ENCODE measurements at places on chromosomes 12 and 14.

DNA sequence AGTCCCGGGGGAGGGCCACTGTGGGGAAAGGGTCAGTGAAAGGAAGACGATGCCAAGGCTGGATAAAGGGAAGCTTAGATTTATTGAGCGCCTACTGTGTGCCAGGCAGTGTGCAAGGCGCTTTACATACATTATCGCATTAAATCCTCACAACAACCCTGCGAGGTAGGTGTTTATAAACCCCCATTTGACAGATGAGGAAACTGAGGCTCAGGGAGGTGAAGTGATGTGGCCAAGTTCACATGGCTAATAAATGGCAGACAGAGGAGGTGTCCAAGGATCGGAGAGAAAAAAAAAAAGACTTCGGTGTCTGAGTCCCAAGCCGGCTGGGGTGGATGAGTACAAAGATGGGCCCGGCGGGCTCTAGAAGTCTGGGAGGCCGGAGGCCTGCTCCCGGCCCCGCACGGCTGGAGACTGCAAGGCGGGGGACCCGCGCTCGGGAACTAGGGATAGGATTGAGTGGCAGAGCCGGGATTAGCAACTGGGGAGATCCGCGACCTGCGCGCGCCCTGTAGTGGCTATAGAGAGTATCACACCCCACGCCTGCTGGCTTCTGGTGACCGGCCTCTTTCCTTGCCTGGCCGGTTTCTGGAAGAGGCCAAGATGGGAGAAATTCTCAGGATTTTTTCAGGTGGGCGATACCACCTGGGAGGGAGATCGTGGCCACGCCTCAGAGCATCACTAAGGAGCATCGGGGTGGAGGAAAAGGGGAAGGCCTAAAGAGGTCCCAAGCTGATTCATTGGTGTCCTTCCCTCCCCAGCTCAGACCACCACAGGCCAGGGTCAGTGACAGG is 3.9 kb downstream of the DDN start:
- DNase-seq, result peak; percentile 63

DNA sequence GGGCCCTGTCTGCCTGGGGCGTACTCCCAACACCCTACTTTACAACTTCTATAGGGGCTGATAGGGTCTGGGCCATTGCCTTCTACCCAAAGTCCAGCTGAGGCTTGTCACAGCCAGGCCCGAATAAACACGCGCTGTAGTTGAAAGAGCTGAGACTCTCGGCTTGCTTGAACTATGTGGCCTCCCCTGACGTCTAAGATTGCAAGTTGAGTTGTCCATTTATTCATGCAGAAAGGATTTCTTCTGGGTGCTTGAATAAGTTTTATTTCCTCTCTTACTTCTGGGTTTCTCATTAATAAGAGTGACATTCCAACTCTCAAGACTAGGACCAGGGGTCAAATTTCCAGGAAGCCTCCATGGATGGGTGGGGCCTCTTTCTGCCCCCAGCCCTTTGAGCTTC is 74.4 kb upstream of the VRK1 start:
- DNase-seq, result no peak

- no peak for DNase-seq
Measured at GRCh38 chr14:100370003-100370402, 46.9 kb downstream of the SLC25A47 start.

DNA sequence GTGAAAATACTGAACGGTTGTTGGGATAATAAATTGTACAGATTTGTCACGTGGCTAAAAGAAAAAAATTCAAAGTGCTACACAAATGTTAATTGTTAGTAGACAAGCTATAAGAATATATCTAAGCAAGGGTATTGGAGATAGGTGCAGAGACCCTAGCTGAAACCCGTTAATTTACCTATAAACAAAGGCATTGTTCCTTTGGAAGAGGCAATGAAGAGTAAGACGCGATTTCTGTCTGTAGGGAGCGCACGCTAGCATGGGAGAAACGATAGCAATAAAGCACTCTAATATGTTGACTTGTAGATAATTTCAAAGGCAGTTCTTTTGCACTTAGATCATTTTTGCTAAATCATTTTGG is 565 bp downstream of the CCDC77 start:
- DNase-seq, result peak; percentile 35

DNA sequence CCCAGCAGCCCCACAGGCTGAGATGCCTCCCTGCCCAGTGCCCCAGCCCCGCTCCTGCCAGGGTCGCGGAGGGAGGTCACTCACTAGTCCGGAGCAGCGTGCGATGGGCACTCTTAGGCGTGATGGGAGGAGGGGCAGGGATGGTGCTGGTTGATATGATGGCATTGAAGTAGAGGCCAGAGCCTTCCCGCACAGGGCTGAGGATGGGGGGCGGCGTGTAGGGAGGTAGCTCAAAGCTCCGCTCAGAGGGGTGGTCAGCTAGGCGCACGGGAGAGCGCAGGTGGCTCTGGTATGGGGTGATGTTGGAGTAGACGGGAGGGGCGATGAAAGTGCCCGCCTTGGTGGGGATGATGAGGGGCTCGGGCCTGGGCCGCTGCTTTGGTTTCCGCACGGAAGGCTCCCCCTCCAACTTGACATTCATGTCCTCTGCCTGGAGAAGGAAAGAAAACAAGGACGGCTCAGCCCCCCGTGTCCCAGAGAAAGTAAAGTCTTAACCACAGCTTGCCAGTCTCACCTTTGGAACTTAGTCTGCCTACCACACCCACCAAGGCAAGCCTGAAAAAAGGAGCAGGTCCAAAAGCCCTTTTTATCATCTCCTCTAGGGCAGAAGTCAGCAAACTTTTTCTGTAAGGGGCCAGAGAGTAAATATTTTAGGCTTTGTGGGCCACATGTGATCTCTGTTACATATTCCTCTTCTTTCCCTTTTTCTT is 15.5 kb upstream of the PNMA1 start:
- DNase-seq, result no peak

DNA sequence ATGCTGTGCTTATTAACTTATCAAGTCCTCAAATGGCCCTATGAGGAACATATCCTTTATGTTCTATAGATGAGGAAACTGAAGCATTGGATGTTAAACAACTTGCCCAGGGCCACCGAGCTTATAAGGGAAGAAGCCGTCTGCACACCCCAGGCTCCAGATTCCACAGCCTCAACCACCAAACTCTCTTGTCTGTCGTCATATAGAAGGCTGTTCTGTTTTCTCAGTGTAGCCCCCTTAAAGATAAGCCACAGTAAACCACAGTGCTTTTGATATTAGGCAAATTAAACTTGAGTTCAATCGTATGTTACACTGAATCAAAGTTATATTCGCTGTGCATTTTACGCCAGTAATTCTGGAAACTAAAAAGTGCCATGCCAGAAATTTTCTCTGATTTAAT is 116.7 kb downstream of the PRKCH start:
- DNase-seq, result no peak

DNA sequence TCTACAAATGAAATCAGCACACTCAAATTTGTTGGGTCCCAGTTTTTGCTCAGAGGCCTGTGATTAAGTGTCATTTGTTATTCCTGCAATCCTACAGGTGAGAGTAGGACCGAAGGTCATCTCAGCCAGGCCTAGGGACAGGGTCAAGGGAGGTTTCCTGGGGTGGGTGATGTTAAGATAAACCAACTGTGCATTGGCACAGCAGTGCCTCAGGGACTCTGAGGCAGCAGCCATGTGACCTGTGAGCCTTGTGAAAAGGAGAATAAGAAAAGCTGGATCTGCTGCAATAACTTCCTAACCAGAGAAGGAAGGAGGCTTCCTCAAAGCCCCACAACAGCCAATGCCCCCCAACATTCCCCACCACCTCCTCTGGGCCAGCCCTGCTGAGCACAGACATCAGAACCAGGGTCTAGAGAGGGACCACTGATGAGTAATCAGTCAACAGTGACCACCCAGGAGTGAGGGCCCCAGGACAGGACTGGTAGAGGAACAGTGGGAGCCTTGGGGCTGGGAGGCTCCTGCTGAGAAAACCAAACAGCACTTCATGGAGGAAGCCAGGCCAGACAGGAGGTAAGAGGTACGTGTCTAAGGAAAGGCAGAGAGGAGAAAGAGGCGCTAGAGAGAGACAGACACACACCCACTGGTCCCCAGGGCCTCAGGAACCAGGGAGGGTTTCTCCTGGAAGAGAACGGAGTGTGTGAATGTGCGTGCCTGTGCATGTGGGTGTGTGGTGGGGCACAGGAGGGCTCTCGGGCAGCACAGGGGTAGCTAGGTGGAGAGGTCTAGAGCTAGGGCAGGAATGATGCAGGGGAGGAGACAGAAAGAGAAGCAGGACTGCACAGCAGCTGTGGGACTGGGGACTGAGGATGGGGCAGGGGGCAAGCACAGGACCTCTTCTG is 82.4 kb downstream of the ITPK1 start:
- DNase-seq, result no peak

DNA sequence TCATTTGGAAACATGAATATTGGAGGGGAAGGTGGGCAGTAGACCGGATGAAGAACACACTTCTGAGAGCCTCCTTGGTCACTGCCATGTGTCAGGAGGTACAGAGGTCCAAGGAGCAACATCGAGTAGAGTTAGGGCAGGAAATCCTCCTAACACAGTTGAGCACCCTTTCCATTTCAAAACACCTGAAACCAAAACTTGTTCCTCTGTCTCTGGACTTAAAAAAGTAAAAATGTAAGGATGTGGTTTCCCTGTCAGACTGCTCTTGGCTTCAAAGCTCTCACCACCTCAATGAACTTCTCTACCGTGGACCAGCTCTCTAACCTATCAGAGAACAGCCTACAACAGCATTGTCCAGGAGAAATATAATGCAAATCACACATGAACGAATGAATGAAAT is 573.9 kb downstream of the NOVA1 start:
- DNase-seq, result no peak

DNA sequence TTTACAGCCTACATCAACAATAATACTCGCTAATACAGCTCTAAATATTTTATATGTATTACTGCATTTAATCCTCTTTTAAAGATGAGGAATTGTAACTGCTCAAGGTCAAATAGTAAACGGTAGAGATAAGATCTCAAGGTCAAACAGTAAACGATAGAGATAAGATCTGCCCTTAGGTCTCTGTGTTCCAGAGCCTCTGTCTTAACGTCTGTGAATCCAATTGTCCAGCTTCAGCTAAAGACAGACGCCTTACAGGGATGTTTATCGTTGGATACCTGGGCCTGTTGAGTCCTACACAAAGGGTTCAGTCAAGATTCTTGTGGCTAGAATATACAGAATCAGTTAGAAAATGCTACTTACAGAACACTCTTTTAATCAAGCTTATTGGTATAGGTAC is 20.0 kb downstream of the PYGL start:
- no peak for DNase-seq

- peak; percentile 52 for DNase-seq
Measured at GRCh38 chr12:132560614-132561426, 49.6 kb downstream of the LRCOL1 start.

DNA sequence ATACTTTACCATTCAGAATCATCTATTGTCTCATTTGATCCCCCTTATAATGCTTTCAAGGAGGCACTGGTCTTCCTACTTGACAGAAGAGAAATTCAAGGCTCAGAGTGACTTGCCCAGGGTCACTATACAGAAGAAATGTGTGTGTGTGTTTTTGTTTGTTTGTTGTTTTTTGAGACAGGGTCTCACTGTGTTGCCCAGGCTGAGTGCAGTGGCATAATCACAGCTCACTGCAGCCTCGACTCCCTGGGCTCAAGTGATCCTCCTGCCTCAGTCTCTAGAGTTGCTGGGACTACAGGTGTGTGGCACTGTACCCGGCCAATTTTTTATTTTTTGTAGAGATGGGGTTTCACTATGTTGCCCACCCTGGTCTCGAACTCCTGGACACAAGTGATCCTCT is 22.9 kb downstream of the IRF2BPL start:
- no peak for DNase-seq

GRCh38 chr14:39847194-39847593 is 415.0 kb upstream of the FBXO33 start:
- DNase-seq, result no peak

- no peak for DNase-seq
Measured at GRCh38 chr12:1576410-1577241, 17.8 kb downstream of the FBXL14 start.

DNA sequence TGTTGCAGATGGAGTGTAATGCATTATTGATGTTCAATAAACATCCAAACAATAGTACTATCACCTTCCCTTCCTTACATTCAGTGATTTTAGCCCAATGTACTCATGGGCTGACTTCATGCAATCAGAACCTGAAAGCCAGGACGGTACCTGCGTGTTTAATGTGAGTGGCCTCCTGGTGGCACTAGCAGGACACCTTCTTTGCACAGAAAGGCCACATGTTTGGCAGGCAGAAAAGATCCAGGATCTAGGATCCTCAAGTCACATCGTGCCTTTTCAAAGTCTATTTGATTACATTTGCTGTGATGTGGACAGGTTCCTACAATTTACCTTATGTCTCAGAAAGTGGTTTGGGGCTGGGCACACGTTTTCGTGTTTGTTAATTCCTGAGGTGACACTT is 82.9 kb downstream of the NEDD1 start:
- DNase-seq, result peak; percentile 35

GRCh38 chr14:22887990-22888378 is 5.0 kb downstream of the REM2 start:
- DNase-seq, result no peak
